ENCODE measurements at places on chromosomes 6 and 20.

- no peak for DNase-seq
Measured at GRCh38 chr6:71028236-71028876, 71.5 kb upstream of the B3GAT2 start.

DNA sequence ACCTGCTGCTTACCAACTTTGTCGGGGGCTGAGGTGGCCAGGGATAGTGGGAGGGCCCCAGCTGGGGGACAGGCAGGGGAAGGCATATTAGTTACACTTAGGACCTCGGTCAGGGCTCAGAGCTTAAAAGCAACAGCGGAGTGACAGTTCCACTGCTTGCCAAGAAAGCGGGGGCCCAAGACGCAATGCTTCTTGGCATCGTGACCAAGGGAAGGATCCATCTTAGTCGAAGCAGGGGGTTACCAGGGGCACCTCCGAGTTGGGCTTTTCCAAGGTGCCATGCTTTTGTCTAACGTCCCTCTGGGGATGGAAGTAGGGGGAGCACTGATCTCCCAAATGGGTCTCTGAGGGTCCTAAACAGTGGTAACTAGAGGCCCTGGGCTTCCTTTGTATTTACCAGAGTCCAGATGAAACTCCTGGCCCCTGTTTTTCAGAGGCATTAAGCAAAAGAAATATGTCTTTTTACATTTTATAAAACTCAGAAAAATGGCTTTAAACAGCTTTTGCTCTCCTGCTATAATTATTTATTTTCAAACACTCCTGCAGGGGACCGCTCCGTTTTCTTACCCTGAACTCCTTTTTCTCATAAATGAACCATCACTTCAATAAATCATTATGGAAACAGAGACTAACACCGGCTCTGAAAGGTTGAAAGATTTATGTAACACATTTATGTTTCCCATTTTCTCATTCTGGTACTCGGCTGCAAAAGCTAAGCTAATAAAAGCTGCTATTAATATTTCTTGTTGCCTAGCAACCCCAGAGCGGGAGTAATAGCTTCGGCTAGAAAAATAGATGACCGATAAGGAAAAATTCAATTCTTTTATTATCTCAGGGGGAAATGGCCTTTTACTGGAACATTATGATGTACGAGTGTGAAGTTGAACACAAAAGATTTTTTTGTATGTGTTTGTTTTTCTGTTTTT lies 100.4 kb downstream of the TOX2 start:
- DNase-seq, result no peak

DNA sequence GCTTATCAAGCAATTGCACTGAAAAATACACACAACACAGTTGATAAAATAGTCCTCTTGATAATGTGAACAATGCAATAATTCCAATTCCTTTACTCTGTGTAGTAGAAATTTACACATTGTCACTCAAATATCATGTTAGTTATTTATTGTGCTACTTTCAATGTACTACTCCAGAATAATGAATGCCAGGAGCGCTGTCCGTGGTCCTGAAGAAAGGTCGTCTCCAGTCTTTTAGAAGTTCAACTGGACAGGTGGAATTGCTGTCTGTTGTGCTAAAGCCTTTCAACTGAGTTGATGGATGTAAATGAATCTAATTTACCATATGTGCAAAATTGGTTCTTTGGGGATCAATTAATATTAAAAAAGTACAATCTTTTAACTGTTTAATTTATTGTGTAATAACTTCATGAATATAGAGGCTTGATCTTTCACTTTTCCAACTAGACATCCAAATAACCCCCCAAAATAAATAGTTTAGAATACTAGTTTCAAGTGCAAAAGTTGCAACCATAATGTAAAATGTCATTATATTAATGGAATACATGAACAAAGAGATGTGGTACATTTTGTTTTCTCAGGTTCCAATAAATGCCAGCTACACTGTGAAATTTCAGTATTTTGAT lies 3.2 kb downstream of the GRIK2 start:
- peak; percentile 42 for DNase-seq

GRCh38 chr6:79665725-79666551 lies 34.8 kb downstream of the SH3BGRL2 start:
- no peak for DNase-seq

DNA sequence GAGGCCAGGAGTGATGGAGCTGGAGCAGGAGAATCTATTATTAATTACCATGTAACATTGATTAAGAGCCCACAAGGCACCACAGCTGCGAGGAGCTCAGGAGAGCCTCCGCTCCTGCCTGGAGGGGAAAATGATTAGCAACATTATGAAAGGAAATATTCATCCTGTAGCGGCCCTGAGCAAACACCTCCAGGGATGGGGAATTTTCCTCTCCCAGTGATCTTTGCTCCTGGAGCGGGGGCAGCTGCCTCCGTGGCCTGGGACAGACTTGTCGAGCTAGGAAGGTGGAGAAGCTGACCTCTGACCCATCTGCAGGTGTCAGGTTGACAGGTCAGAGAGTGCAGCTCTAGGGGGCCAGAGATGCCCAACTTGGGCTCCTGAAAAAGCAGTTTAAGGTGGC lies 40.1 kb upstream of the SIRPA start:
- no peak for DNase-seq

All from natural killer cell (primary cell).